ENCODE measurements at places on chromosomes 7 and 10.

GRCh38 chr10:32347363-32348022 lies 535 bp upstream of the EPC1 start:
- no peak for DNase-seq

DNA sequence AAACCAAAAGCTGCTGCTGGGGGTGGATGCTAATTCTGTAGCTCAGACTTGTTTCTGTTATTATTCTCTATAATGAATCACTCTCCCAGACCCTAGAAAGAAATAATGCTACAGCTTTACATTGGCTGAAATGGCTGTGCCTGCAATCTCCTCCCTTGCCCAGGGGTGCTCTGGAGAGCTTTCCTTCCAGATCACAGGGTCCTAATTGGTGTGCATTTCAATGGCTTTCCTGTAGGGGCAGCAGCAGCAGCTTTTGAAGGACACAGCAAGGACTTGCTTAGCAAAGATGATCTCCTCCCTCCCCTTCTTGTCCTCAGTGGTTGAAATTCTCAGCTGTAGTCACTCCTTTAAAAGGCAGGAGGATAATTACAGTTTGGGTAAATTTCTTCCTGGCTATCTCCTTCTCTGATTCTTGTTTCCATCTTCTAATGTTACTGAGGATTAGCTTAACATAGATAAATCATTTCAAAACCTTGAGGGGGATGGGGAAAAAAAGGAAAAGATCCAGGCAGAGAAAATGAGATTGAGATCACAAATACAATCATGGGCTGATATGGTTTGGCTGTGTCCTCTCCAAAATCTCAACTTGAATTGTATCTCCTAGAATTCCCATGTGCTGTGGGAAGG lies 120.2 kb upstream of the CTTNBP2 start:
- peak; percentile 65 for DNase-seq

GRCh38 chr10:100041306-100042002 lies 31.7 kb upstream of the DNMBP start:
- DNase-seq = no peak

GRCh38 chr7:127704211-127704610 lies 52.2 kb downstream of the SND1 start:
- peak; percentile 75 for DNase-seq

GRCh38 chr7:44104860-44105771 lies 971 bp downstream of the AEBP1 start:
- DNase-seq = peak; percentile 72

GRCh38 chr10:131099028-131099726 lies 212.3 kb downstream of the TCERG1L start:
- peak; percentile 9 for DNase-seq

DNA sequence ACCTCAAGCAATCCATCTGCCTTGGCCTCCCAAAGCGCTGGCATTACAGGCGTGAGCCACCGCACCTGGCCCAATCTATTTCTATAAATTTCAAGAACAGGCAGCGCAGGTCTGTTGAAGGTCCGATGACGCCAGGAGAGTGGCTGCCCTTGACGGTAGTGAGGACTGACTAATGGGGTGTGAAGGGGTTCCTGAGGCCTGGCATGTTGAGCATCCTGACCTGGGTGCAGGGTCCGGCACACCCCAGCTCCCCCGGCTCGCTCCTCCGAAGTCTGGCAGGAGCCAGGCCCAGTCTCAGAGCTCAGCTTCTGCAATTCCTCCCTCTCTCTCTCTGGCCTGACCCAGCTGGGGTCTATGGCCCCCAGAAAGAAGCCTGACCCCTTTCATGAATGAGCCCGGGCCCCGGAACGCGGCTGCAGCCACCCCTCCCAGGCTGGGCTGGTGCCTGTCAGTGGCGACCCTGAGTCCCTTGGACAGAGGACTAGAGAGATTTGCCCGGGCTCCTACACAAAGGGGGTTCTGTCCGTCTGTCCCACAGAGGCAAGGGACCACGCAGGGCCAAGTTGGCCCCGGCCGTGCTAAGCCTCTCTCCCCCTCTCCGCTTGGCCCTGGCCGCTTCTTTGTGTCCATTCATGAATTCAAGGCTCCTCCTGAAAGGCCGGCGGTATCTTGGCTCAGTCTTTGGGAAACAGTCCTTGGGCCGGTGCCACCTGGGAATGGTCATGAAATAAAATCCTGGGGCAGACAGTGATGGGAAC lies 18.8 kb downstream of the MMD2 start:
- DNase-seq = no peak

DNA sequence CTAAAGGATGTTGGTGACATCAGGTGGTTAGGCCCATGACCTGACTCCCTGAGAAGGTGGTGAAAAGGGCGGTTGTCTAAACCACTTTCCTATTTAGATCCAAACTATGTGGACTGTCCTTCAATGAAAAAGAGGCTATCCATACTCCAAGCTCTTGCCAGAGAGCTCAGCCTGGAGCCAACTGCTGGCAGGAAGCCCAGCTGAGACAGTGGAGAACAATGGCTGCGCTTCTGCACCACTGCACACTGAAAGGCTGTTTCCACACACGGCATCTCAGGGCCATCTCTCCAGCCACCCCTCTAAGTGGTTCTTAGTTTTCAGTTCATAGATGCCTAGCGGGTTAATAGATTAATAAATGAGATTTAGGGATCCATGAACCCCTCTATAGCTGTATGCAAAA lies 488.8 kb upstream of the ZMIZ1 start:
- peak; percentile 35 for DNase-seq

GRCh38 chr7:159098811-159099655 lies 45.6 kb downstream of the VIPR2 start:
- DNase-seq = no peak

GRCh38 chr7:128454808-128455542 lies 703 bp upstream of the HILPDA start:
- DNase-seq = no peak

- no peak for DNase-seq
Observed at GRCh38 chr7:140239653-140239935, 62.8 kb upstream of the KDM7A start.

DNA sequence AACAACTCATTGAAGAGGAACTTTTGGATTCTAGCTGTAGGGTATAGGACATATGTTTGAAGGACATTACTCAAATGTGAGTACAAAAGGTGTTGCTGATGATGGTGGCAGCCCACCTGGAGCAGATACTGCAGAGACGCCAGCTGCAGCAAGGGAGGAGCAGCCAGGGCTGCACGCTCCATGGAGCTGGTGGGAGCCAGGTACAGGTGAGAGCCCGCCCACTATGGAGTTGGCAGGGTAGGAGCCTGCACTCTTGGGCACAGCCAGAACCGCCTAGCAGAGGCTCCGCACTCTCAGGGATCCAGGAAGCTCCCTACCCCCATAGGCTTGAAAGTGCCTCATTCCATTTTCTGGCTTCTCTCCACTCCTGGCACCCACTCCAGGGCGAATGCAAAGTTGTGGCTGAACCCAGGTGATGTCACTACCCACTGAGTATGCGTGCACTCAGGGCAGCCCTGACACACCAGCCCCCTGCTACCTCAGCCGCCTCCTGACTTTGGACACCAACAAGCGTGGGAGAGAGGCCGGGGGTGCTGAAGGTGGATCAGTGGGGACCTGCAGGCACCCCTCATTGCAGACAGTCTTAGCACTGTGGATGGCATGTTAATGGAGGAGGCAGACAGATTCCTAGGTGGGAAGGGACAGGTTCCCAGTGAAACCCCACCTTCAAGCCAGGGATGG lies 761.1 kb downstream of the IPMK start:
- DNase-seq = no peak

DNA sequence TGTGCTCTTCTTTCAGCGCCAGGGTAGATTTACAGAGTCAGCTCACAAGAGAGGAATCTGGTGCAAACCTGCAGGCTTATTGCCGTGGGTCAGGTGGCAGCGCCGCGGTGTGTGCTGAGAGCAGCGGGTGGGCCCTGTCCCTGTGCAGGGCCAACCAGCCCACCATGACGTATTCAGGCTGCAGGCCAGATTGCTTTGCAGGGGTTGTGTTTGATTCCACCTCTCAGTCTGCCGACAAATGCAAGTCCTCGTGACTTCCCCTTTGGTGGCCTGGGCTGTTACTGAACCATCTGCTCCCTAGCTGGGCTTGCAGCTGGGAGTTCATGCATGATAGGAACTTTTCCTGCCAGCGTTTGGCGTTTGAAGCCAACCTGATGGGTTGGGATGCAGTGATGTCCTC lies 66.7 kb upstream of the LEP start:
- no peak for DNase-seq

DNA sequence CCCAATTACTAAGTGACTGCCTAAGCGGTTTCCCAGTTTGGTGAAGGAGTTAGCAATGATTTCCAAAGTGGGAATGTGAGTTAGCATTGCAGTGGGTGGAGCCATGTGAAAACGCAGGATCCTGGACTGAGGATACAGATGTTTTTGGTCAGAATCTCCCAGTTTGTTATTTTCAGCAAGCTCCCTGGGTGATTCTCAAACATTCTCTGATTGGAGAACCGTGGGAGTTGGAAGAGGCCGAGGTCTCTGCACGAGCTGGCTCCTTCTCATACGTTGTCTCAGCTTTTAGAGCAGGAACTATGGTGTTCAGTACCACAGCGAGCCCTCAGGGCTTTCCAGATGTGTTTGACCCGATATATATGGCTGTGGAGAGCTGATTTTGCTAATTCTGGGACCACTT lies 396.5 kb upstream of the NPVF start:
- DNase-seq = peak; percentile 21

DNA sequence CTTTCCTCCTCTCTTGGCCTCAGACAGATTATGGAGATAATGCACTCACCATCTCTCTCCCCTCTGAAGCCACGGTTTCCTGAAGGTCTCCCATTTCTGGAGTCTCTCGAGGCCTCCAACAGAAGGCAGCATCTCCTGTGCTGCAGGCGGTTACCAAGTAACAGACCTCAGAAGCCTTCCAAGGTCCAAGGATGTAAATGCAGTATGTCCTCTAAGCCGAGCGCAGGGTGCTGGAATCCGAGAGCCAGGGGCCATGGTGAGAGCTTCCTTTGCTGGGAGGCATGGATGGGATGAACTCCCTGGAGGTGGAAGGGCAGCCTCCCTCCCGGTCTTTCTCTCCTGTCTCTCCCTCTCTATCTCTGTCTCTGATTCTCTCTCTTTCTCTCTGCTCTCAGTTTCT lies 79.8 kb downstream of the ADARB2 start:
- no peak for DNase-seq

DNA sequence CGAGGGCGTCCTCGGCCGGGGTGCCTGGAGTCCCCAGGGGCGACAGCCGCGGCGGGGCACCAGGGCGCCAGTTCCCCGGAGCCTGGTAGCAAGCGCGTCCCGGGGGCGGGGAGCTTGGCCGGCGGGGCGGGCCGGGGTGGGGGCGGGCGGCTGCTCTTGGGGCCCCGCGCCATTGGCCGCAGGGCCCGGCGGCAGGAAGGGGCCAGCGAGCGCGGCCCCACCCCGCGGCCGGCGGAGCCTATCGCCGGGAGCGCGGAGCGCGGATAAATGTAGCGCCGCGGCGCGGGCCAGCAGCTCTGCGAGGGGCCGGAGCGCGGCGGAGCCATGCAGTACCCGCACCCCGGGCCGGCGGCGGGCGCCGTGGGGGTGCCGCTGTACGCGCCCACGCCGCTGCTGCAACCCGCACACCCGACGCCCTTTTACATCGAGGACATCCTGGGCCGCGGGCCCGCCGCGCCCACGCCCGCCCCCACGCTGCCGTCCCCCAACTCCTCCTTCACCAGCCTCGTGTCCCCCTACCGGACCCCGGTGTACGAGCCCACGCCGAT lies at the start of gene HHEX:
TSS of gene HHEX (plus strand) at position 293 of the 548 bp plus-strand sequence. CDS start at position 325, 32 bp downstream.
- peak; percentile 51 for DNase-seq

DNA sequence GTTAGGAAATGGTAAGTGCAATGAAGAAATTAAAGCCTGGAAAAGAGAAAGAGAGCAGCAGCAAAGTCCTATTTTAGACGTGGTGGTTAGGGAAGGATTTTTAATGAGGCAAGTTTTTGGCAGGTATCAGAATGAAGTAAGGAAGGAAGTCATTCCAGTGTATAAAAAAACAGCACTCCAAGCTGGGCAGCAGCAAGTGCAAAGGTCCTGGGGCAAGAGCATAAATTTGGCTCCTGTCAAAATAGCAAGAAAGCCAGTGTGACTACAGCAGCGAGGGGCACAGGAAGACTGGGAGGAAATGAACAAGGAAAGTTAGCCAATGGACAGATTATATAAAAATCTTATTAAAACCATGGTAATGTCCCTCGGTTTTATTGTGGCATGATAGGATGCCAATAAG lies 90.2 kb downstream of the PPP1R3A start:
- DNase-seq = no peak

GRCh38 chr7:144057954-144058353 lies 9.2 kb downstream of the OR2A5 start:
- DNase-seq = peak; percentile 55

DNA sequence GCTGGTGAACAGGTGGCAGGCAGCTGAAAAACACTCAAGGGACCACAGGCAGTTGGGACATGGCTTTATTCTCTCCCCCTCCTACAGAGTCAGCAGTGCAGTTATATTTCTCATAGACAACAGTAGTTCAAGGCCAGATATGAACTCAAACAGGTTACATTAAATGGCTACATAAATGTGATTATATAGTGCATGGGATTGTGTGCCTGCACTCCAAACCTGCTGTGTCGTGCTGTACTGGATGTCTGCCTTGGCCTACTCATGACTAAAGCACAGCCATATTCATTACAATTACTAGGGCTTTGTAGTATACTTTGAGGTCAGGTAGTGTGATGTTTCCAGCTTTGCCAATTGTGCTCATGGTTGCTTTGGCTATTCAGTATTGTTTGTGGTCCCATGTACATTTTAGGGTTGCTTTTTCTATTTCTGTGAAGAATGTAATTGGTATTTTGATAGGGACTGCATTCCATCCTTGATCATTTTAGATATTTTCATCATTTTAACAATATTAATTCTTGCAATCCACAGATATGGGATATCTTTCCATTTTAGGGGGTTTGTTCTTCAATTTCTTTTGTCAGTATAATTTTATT lies 393.6 kb downstream of the CNTNAP2 start:
- DNase-seq = no peak

DNA sequence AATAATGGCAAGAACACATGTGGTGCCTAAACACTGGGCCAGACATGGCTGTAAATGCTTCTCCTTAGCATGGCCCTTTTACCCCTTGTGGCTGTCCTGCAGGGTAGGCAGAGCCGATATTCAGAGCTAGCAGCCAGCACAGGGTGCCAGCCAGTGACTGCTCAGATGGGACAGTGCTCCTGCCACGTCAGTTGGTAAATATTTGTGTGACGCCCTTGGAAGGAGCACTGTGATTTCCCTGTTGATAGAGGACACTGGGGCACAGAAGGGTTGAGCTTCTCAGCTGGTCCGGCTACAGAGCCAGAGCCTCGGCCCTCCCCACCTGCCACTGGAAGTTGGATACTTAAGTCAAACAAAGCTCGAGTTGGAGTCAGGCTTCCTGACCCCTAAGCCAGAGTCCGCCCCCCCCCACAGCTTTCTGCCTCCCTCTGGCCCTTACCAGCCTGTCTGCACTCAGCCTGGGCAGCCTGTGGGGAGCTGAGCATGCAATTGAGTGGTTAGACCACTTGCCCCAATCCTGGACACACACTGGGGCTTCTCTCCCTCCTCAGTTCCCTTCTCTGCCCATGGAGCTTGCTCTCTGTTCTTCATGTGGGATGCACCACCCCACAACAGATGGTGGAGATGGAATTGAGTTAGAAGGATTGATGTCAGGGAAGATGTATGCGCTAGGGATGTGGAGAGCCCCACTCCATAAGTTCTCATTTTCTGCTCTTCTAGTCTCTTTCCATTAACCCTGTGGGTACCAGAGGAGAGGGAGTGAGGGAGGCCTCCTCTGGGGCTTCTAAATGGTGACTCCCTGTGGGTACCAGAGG lies 350.8 kb downstream of the PLXNA4 start:
- DNase-seq = peak; percentile 11
